ENCODE measurements at places on chromosomes 6 and 20.

GRCh38 chr6:96521306-96521643 is 331 bp upstream of the UFL1 start:
- DNase-seq, result no peak

- no peak for DNase-seq
These were observed 222.5 kb upstream of the SPTLC3 start for GRCh38 chr20:12786276-12786675.

GRCh38 chr6:53543359-53544216 is 1.3 kb downstream of the GCLC start:
- DNase-seq, result no peak

- DNase-seq, result no peak
These were observed 334.1 kb downstream of the NRN1 start for GRCh38 chr6:5672581-5673011.

GRCh38 chr6:107611094-107611810 is 121.3 kb downstream of the SOBP start:
- no peak for DNase-seq

- DNase-seq, result no peak
These were observed 278.5 kb upstream of the MAN1A1 start for GRCh38 chr6:119627908-119628669.

GRCh38 chr6:7189101-7189758 is 81.5 kb downstream of the RREB1 start:
- no peak for DNase-seq

GRCh38 chr20:1804554-1804956 is 90.7 kb upstream of the SIRPA start:
- DNase-seq, result peak; percentile 55

DNA sequence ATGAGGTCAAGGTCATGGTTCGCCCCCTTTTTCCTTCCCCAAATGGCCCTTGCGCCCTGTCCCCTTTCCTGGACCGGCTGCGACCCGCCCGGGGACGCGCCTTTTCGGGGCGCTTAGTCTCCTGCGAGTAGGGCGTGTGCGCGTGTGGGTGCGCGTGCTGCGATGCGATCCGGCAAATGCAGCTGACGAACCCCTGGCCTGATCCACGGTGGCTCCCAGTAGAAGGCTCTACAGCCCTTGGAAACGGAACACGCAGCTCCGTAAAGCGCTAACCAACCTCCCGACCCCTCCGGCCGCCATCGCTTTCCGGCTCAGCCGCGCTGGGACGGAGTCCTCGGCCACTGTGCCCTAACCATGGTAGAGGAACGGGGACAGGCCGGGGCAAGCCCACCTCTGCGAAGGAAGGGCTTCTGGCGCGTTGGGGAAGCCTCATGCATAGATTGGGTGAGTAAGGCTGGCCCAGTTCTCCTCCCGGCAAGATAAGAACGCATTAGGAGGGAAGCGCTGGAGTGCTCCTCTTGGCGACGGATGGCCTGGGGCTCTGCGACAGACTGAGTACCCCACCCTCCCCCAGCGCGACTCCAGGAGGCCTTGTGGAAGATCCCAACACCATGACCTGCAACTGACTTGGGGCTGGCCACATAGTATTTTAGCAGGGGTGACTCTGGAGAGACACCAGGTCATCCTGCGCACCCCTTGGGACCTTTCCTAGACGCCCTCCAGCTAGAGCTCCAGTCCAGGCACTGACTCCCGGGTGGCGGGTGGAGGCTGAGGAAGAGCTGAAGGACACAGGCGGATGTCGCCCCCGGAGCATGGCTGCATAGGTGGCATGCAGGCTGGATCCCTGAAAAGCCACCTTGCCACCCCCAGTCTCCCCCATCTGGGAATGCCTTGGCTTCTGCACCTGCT is 1.1 kb upstream of the SLC4A11 start:
- no peak for DNase-seq

GRCh38 chr6:16474772-16475493 is 236.5 kb downstream of the GMPR start:
- DNase-seq, result no peak

DNA sequence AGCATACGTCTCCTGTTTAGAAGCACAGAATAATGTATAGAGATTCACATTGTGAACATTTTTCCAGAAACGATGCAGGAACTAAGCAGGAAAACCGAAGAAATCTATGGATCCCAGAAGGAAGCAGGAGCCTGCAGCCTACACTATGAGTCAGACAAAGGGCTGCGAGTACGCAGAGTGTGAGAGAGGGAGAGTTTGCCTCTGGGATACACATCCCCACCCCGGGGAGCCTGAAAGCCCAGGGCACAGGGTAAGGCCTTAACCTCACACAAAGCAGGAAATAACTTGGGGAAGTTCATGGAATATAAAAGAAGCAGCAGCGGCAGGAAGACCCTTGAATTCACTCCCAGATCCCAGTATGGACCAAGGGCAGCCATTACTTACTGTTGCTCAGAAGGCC is 842.1 kb upstream of the MANEA start:
- no peak for DNase-seq

GRCh38 chr6:5606546-5606945 is 345.2 kb downstream of the FARS2 start:
- DNase-seq, result no peak

- no peak for DNase-seq
These were observed 844 bp upstream of the ABRACL start for GRCh38 chr6:139027620-139028182.

DNA sequence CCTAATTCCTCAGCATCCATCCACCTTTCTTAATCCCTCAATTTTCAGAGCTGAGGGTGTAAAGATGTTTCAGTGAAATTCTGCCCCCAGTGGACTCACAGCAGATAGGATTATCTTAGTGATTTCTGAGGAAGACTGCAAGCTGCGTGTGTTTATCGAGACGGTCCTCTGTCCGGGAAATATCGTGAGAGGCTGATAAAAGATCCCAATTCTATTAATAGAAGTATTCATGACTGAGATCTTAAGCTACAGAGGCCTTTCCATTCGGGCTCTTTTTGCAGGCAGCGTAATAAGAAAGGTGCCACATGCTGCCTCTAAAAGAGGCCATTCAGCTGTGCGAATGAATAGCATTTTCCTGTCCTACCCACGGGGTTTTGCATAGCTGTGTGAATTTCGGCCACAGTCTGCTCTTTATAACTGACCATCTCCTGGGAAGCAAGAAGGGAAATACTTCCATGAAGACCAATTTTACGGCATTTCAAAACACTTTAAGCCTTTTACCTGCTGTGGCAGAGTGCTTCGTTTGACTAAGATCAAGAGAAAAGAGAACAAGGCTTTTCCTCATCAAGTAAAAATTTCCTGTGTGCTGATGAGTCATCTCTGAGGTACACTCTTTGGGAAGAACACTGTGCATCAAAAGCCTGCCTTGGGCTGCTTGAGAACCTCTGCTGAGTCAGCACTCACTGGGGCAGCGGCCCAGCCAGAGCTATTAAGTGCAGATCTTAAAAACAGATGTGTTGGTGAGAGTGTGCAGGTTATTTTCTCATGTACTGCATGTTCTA is 208.8 kb downstream of the ARHGAP18 start:
- DNase-seq, result no peak
